ENCODE measurements at places on chromosomes 16 and 17. TPM values are rescaled to one million over a fixed set of nuclear protein-coding genes. Genes with fewer than 3 reads are reported as not detected.

The UBB gene
- total RNA-seq: 1,190 TPM

- DNase-seq: no peak
Measured at GRCh38 chr16:24520983-24521382, 18.4 kb upstream of the RBBP6 start.

The ST6GALNAC1 gene
- not detected for total RNA-seq

The GABARAP gene
- total RNA-seq: 396 TPM

DNA sequence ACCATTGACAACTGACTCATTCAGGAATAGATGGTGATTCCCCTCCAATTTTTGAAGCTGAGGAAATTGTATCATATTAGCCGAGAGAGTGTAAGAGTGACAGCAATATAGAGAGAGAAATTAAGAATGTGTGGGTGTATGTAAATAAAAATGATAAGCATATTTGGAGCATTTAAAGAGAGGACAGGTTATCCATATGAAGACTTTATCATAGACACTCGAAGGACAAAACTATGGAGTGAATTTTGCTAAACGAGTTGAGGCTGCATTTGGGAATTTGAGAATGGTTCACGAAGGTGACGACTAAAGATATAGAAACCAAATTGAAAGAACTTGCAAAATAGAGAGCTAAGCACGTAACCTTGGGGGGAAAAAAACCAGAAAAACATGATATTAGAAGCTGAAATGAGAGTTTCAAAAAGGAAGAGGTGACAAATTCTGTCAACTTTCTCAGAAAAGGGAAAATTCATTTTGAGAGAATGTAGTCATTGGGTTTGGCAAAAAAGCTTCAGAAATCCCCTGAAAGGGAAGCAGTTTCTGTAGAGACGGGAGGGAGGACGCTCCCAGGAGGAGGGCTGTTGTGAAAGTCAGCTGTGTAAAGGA lies 129.7 kb downstream of the KCNJ2 start:
- no peak for DNase-seq

GRCh38 chr16:2768403-2769089 lies 8.5 kb downstream of the ELOB start:
- peak; percentile 82 for DNase-seq

GRCh38 chr17:10116753-10117420 lies 81.5 kb downstream of the GAS7 start:
- DNase-seq: no peak

The CES5A gene
- total RNA-seq: not detected

DNA sequence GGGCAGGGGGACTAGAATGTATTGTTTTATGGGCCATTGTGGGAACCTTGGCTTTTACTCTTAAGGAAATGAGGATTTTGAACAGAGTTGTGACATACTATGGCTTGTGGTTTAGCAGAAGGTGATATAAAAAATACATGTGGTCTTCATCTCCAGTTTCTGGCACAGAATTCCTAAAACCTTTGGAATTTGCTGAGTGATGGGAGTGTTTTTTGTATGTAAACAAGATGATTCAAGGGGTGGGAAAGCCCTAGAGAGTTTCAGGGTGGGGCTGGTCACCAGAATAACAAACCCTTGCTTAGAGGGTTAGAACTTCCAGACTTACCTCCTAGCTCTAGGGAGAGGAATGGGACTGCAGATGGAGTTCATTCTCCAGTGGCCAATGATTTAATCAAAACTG lies 316.1 kb downstream of the PHKB start:
- DNase-seq: peak; percentile 55

The SLC5A11 gene
- total RNA-seq: not detected

- DNase-seq: peak; percentile 78
Measured at GRCh38 chr16:11670171-11671131, 2.2 kb downstream of the SNN start.

- DNase-seq: no peak
Measured at GRCh38 chr16:75660726-75661302, 13.2 kb downstream of the TERF2IP start.

DNA sequence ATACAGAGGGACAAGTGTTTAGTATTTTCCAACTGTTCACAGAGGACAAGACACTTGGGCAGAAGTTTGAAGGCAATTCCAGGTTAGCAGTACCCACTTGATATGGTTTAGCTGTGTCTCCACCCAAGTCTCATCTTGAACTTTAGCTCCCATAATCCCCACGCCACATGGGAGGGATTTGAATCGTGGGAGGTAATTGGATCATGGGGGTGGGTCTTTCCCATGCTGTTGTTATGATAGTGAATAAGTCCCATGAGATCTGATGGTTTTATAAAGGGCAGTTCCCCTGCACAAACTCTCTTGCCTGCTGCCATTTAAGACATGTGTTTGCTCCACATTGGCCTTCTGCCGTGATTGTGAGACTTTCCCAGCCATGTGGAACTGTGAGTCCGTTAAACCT lies 668.9 kb downstream of the MAF start:
- DNase-seq: no peak

- peak; percentile 89 for DNase-seq
Measured at GRCh38 chr17:64281962-64282752, 19.1 kb upstream of the TEX2 start.

The ABCC12 gene
- total RNA-seq: not detected

GRCh38 chr16:87054856-87055255 lies 262.3 kb downstream of the C16orf95 start:
- DNase-seq: peak; percentile 59

DNA sequence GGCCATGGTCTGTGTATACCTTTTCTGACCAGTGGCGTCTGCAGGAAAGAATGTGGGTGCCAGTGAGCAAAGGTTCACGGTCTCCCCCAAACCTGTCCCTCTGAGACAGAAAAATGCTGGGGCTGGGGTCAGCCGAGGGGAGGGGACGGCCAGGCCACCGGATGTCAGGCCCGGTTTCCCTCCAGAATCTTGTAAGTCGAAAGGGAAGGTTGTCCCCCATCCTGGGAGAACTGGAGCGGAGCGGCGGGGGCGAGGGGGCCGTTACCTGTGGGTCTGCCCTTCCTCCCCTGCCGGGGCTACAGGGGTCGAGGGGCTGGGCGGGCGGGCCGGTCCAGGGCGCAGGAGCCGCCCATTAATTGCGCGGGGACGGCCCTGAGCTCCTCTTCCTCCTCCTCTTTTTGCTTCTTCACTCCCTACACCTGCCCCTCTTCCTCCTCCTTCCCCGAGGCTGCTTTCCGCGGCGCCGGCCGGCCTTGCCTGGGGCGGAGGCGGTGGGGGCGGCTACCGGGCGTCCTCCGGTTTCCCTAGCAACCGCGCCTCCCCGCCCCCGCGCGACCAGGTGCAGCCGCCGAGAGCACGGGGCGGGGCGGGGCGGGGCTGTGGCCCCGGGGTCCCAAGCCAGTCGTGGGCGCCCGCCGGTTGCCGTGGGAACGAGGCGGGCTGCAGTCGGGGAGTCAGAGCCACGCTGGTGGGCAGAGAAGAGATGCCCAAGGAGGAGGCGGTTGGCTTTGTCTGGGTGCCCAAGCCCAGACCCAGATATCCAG lies at the start of gene MARCHF10:
MARCHF10 (minus strand) TSS at position 503 of the 764 bp plus-strand sequence. CDS start 6,579 bp downstream, outside the sequence.
- peak; percentile 78 for DNase-seq

- DNase-seq: no peak
Measured at GRCh38 chr17:55663400-55663799, 59.3 kb downstream of the TMEM100 start.

The EFNB3 gene
- total RNA-seq: 1.8 TPM

The SLC16A5 gene
- total RNA-seq: 16.3 TPM

The XAF1 gene
- total RNA-seq: 36.2 TPM

DNA sequence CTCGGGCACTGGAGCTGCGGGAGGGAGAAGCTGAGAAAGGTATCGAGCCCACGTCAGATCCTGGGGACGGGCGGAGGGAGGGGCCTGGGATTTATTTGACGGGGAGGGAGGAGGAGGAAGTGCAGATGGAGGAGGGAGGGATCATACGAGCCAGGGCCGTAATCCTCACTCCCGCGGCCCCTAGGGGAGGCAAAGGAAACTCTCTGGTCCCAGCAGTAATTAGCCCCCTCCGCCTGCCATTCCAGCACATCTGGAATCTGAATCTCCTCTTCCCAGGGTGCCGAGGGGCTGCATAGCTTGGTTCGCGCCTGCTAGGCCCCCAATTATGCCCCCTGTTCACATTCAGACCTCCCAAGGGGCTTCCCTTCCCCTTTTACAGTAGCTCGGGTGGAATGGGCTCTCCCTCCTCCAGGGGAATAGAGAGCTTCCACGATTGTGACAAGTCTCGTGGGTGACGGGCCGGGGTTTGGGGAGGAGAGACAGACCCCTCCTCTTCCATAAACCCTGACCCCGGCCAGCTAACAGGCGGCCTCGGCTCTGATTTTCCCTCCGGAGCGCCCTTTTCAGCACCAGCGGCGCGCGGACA lies at the start of gene SEZ6L2:
SEZ6L2 (minus strand) TSS at position 35 of the 586 bp plus-strand sequence. CDS start 531 bp downstream, outside the sequence.
- peak; percentile 95 for DNase-seq

DNA sequence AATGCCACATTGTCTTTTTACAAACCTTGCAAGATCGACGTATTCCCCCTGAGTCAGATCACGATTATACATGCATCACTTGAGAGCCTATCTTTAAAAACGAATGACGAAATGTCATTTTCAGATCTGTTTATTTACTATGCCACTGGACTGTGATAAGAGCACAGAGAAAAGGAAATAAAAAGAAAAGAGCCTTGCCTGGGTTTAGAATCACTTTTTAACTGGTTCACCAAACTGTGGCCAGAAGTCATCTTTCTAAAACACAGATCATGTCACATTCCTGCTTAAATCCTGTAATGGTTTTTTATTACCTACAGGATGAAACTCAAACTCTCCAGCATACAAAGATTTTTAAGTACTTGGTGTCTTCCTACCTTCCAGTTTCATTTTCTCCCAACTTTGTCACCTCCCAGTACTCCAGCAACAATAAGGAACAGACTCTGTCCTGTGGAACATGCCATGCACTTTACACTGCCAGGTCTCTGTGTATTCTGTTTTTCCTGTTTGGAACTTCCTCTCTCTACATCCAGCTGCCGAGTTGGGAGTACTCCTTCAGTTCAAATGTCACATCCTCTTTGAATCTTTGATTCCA lies 91.5 kb downstream of the SNX11 start:
- DNase-seq: no peak

The KCNJ2 gene
- 5.1 TPM for total RNA-seq

DNA sequence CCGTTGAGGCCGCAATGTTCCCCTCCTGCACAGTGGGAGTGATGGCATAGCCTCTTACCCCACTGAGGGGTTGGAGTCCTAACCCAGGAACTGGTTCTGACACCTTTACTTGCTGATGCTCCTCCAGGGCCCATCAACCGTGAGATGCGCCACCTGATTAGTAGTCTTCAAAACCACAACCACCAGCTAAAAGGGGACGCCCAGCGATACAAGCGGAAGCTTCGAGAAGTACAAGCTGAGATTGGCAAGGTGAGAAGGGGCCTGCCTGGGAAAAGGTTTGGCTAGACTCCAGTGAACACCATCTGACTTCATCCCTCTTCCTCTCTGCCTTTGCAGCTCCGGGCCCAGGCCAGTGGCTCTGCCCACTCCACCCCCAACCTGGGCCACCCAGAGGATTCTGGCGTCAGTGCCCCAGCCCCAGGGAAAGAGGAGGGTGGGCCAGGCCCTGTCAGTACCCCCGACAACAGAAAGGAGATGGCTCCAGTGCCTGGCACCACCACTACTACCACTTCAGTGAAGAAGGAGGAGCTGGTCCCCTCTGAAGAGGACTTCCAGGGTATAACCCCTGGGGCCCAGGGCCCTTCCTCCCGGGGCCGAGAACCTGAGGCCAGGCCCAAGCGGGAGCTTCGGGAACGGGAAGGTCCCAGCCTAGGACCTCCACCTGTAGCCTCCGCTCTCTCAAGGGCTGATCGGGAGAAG lies 5.8 kb downstream of the RNF40 start:
- peak; percentile 37 for DNase-seq

The BIRC5 gene
- 11.5 TPM for total RNA-seq

- DNase-seq: no peak
Measured at GRCh38 chr16:85355515-85355837, 243.2 kb upstream of the CIBAR2 start.

GRCh38 chr16:707062-707538 lies 1.5 kb upstream of the FBXL16 start:
- no peak for DNase-seq

- DNase-seq: peak; percentile 17
Measured at GRCh38 chr16:87733190-87733589, 32.6 kb downstream of the KLHDC4 start.

- peak; percentile 94 for DNase-seq
Measured at GRCh38 chr16:11155284-11155806, 100.7 kb downstream of the SOCS1 start.

The PPP1R1B gene
- total RNA-seq: not detected

The TAC4 gene
- not detected for total RNA-seq

- peak; percentile 82 for DNase-seq
Measured at GRCh38 chr16:67647111-67647651, 2.2 kb downstream of the CARMIL2 start.

- no peak for DNase-seq
Measured at GRCh38 chr16:58519707-58520106, 4.4 kb downstream of the SETD6 start.

The RHBDL3 gene
- under 0.01 TPM for total RNA-seq

DNA sequence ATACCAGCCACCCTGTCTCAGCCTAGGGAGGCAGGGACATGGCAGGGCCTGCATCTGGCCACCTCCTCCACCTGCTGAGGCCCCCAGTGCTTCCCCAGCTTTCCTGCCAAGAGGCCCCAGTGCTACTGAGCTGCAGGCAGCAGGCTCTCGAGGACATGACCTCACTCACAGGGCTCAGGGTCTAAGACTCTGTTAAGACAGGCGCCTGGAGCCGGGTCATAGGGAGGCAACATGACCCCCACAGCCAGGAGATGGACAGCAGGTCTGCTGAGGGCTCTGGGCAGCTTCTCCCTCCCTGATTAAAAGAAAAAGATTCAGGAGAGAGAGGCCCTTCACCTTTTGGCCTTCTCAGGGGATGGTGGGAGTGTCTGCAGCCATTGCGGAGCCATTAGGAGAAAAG lies 23.2 kb upstream of the FASN start:
- DNase-seq: no peak

GRCh38 chr17:64004218-64004770 lies 6.1 kb downstream of the PRR29 start:
- no peak for DNase-seq

The SP2 gene
- total RNA-seq: 2.4 TPM

- DNase-seq: no peak
Measured at GRCh38 chr16:29198231-29198630, 208.3 kb downstream of the NPIPB11 start.

DNA sequence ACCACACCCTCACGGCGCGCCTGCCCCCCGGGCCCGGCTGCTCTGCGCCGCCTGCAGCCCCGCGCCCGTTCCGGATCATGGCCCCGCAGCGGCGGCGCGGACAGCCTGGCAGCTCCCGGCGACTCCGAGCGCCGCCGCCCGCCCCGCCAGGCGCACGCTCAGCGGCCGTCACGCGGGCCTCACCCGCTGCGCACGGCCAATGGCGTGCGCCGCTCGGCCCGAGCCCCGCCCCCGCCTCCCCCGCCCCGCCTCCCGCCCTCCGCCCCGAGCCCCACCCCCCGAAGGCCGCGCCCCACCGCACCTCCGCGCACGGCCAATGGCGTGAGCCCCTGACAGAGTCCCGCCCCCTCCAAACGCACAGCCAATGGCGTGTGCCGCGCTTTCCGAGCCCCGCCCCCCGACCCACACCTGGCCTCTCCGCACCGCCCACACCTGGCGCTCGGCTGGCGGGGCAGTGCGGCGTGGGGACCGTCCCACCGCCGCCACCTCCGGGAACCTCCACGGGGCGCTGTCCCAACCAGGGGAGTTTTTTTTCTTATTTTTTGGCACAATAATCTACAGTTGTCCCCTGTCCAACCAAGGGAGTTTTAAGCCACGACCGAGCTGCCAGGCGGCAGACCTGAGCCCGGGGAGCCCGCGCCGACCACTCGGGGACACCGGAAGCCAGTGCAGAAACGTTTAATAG lies at the start of gene PCYT2:
PCYT2 (minus strand) TSS at position 123 of the 685 bp plus-strand sequence; CDS start at position 79, 44 bp downstream.
- DNase-seq: peak; percentile 100
